ENCODE measurements at places on chromosomes 1 and 21.

- no peaks in the 10 kb centered on the region for H3K36me3 ChIP-seq
- no peak overlapping the region for H3K4me3 ChIP-seq
- DNase-seq, result no peak
These were observed 7.7 kb upstream of the PPM1J start for GRCh38 chr1:112722601-112723510.

- peaks cover 40% of the 10 kb centered on the region for H3K27me3 ChIP-seq
- H3K4me1 ChIP-seq, result peaks cover 27% of the 10 kb centered on the region
- peaks cover 25% of the 10 kb centered on the region for H3K36me3 ChIP-seq
- no peak for DNase-seq
These were observed 1.4 kb upstream of the MIA3 start for GRCh38 chr1:222616525-222616924.

GRCh38 chr1:7326366-7326765 is 444.7 kb upstream of the VAMP3 start:
- H3K27me3 ChIP-seq, result peaks cover 21% of the 10 kb centered on the region
- no peaks in the 10 kb centered on the region for H3K36me3 ChIP-seq
- H3K4me3 ChIP-seq, result no peak overlapping the region
- H3K27ac ChIP-seq, result no peak overlapping the region
- no peak for DNase-seq

GRCh38 chr1:65605621-65606020 is 185.2 kb downstream of the LEPR start:
- no peaks in the 10 kb centered on the region for H3K36me3 ChIP-seq
- no peak overlapping the region for H3K27ac ChIP-seq
- no peaks in the 10 kb centered on the region for H3K4me1 ChIP-seq
- no peak overlapping the region for H3K4me3 ChIP-seq
- no peaks in the 10 kb centered on the region for H3K27me3 ChIP-seq
- no peak for DNase-seq

DNA sequence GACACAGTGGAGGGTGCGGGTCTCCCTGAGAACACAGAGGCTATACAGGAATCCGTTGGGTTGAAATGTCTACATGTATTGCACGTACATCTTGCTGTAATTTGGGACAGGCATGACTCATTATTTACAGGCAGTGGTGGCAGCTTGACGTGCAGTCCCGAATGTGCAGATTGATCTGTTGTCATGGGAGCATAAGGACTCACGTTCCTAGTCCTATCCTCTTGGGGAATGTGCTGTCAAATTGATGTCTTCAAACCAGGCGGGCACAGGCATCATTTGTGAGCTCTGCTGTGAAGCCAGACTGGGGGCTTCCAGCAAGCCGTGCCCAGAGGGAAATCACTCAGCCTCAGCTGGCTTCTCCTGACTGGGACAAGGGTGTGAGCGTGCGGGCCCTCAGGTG is 40.5 kb downstream of the S100B start:
- peaks cover 15% of the 10 kb centered on the region for H3K36me3 ChIP-seq
- DNase-seq, result no peak
- no peaks in the 10 kb centered on the region for H3K27me3 ChIP-seq

- no peaks in the 10 kb centered on the region for H3K36me3 ChIP-seq
- no peak overlapping the region for H3K27ac ChIP-seq
- peaks cover 54% of the 10 kb centered on the region for H3K27me3 ChIP-seq
- no peak overlapping the region for H3K4me3 ChIP-seq
These were observed 8.2 kb downstream of the PLA2G5 start for GRCh38 chr1:20078171-20078651.
